Islet precursor cell (in vitro differentiated cells): ENCODE measurements at places on chromosomes 12 and 14.

DNA sequence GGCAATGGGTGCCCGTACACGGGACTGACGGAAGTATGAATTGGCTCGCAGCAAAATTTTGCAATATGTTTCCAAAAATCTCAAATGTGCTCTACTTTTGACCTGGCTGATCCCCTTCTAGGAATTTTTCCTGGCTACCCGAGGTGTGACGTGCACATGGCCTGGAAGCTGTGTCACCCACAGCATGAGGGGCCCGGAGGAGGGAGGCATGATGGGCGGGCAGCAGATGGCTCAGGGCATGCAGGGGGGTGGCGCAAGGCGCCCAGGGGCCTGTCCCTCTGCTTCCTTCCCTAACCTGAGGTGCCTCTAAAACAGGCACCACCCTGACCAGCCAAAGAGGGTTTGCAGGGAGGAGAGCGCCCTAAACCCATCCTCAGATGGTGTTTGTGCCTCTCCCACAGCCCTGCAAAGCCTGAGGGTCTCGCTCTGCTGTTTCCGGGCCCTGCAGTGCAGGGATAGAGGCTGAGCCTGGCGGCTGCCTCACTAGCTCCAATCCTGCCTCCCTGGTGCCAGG lies 6.7 kb downstream of the GPR132 start:
- no peak for DNase-seq

DNA sequence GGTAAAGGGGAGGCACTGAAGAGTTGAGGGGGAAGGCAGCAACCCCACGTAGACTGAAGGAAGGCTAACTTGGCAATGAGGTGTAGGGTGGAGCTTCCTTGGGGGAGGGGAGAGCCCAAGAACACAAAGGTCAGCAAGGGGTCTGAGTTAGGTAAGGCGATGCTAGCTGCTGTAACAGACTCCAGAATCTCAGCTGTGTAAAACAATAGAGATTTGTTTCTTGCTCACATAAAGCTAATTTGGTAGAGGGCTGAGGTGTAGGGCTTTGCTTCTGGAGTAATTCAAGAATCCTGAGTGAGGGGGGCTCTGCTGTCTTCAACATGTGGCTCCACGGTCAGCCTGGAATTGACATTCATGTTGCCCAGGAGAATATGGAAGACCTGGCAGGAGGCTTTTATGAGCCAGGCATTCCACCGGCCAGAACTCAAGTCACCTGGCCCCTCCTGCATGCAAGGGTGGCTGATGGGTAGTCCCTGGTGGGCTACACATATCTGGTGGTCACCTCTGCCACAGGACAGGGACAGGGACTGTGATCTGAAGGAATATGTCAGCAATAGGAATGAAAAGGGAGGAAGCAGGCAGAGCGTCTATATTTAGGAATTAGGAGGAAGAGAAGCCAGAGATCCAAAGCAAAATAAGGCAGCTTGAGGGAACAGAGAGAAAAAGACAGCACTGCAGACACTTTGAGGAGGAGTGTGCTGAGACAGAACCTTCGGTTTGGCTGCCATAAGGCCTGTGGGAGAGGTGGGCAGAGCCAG lies 153.7 kb downstream of the ZFP36L1 start:
- peak; percentile 43 for DNase-seq

DNA sequence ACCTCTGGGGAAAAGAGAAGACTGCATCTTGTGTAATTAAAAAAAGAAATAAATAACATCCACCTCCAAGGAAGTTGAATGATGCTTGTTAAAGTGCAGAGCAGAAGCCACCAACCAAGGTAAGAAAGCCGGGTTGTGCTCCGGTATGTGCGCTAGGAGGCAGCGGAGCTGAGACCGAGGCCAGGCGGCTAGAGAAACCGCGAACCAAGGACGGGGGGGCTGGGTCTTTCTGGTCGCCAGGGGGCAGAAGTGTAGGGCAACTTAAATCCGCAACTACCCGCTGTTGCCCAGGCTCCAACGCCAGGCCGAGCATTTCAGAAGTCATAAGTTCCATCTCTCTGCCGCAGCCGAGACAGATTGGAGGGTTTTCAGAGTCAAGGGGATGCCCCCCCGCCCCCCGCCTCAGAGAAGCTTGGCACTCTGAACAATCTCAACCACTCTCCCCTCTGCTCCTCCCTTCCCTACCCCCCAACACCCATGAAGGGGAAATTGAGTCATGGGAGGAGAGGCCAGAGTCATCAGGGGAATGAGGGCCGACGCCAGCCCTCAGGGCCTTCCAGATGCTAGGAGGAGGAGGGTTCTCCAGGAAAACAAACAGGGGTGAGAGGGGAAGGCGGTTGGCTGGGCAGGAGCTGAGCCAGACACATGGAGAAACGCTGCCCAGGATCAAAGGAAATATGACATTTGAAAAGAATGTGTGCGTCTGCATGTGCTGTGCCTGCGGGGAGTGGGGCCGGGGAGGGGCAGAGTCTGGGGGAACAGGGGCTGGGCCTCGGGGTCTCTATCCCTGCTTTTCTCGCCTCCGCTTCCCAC lies 2.2 kb upstream of the NFATC4 start:
- DNase-seq, result peak; percentile 96

GRCh38 chr14:93105362-93105761 lies 10.4 kb downstream of the ITPK1 start:
- peak; percentile 74 for DNase-seq

GRCh38 chr12:128459067-128459466 lies 192.1 kb downstream of the TMEM132C start:
- no peak for DNase-seq

GRCh38 chr12:124706363-124706762 lies 139.0 kb upstream of the NCOR2 start:
- DNase-seq, result no peak

- no peak for DNase-seq
Observed at GRCh38 chr12:49292729-49293055, 2.3 kb upstream of the PRPH start.

GRCh38 chr14:68088451-68088854 lies 268.9 kb downstream of the RAD51B start:
- peak; percentile 55 for DNase-seq

DNA sequence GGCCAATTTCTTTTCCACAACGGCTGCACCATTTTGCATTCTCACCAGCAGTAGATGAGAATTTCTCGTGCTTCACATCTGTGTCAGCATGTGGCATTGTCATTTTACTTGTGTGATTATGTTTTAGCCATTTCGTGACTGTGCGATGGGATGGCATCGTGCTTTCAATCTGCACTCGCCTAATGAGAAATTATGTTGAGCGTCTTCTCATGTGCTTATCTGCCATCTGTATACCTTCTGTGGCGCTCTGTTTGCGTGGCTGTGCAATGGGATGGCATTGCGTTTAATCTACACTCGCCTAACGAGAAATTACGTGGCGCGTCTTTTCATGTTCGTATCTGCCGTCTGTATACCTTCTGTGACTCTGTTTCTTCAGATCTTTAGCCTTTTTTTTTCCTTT lies 14.9 kb upstream of the GPR132 start:
- no peak for DNase-seq

- DNase-seq, result no peak
Observed at GRCh38 chr12:47698055-47698454, 7.8 kb downstream of the RPAP3 start.

GRCh38 chr14:80973931-80974641 lies 18.7 kb downstream of the TSHR start:
- no peak for DNase-seq

DNA sequence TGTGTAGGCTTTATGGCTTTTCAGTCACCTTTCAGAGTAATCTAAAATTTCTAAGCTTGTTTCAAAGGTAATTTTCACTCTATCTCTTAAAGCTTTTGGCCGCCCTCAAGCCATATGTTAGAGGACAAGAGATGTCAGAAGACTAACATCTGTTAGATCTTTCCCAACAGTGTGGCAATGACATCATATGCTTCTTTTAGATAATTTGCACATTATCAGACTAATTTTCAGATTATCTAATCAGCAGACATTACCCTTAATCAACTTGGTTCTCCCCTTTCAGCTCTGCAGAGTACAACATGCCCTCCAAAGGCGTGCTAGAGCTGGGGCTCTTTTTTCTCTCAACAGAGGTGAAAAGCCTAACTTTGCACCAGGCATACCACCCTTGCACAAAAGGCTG lies 207.1 kb downstream of the DPF3 start:
- DNase-seq, result no peak

DNA sequence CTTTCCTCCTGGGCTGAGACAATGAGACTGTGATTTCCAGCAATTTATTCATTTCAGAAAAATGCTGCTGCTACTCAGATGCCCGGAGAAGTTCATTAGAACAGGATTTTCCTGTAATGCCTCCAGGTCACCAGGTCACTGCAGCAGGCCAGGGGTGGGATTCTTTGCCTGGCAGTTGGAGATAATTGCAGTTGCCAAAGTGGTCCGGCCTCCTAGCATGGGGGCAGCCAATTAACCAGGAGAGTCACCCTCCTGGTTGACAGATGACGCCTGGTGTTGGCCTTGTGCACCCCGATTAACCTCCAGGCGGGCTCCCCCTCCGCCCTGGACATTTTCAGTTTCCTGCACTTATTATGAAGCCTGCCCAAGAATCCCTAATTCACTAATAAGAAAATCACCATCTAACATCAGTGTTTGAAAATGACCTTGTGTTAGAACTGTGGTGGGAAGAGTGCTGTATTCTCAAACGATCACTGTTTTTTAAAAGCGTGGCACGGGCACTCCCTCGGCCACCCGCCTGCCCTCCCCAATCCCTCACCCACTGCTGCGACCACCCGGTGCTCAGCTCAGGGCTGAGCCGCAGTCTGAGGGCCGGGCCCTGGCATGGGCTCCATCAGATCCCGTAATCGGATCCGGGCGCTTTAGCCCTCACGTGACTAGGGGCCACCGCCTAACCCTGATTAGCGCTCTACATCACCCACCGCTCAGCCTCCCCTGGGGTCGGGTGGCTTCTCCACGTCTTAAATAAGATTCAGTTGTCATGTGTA lies 12.9 kb downstream of the RIMBP2 start:
- peak; percentile 66 for DNase-seq

DNA sequence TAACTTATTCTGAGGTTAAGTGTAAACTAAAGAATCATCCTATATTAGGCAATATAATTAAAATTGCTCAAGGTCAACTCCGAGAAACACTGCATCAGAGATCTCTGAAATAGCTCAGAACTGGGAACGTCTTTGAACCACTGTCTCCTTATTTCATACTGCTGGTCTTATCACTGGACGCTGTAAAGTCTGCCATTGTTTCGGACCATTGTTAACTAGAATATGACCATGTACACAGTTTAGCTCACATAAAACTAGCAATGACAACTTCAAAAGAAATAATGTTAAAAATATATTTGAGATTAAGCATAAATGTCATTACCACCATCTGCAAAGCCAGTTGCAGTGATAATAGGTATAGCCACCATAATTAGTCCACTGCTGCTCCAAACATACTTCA lies 2.9 kb downstream of the ABCD2 start:
- no peak for DNase-seq

DNA sequence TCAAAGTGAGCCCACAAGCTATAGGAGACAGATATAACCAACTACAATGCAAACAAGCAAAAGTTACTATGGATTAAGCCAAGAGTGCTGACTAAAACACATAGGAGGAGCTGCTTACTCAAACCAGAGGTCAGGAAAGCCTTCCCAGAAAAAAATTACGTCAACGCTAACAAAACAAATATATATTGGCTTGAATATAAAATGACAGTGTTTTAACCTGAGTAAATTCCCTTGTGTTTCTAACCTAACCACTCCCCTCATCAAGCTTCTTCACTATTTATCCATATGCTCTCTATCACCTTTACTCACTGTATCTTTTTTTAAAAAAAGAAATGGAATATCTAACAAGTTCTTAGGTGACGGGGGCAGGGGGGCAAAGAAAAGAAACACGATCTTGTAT lies 115.9 kb downstream of the MED13L start:
- no peak for DNase-seq

DNA sequence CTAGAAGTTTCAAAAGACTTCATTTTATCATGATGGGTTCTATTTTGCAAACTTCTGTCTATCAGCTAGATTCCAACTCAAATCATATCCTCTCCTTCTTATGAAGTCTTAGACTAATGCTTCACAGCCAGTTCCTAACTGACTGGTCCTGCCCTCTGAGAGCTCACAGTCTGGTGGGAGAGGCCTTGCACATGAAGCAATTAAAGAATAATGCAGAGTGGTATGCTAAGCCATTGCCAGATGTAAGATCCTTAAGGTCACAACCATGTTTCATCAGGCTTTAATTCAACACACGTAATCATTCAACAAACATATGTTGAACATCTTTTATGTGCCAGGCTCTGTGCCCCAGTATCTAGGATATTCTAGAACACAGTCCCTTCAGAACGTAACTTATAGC lies 125.8 kb upstream of the TMPO start:
- DNase-seq, result no peak

DNA sequence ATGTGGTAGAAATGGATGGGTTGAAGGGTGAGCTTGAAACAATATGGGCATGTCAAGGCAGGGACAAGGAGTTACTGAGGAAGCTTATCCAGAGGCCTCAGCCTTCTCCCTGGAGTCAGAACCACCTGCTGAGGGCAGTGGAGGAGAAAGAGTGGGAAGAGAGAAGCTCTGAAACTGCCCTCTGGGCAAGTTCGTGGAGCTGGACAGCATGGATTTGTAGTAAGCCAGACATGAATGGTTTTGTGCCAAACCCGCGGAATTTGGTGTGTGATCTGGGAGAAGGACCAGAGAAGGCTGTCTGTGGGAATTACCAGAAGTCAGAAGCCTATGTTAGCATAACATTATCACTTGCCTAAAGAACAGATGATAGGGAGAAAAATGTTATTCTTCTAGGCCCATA lies 164.8 kb downstream of the SLC41A2 start:
- peak; percentile 62 for DNase-seq

GRCh38 chr12:106139422-106140171 lies 843 bp upstream of the NUAK1 start:
- DNase-seq, result peak; percentile 95

- peak; percentile 73 for DNase-seq
Observed at GRCh38 chr12:4771960-4772566, 51.9 kb downstream of the GALNT8 start.

GRCh38 chr14:65045709-65046108 lies 56.6 kb downstream of the MAX start:
- no peak for DNase-seq

GRCh38 chr14:91681893-91682563 lies 49.9 kb downstream of the CATSPERB start:
- no peak for DNase-seq

DNA sequence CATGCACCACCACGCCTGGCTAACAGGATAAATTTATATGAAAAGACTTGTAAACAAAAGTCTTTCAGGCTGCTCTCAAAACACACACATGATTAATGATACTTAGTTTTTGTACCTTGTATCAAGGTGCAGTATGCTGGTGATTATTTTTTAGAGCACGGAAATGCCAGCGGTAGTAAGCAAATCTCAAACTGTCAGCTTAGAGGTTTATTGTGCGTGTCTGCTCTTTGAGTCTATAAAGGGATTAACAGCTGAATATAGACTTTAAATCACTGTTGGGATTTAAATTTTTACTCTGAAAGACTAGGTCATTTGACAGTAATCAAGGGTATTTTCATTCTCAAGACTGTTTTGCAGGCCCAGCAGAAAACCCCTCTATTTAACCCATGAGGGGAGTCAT lies 50.5 kb downstream of the PLEKHA5 start:
- no peak for DNase-seq

- DNase-seq, result no peak
Observed at GRCh38 chr14:79614448-79614847, 596.9 kb downstream of the DIO2 start.

- no peak for DNase-seq
Observed at GRCh38 chr12:104952816-104953215, 5.3 kb downstream of the SLC41A2 start.

- no peak for DNase-seq
Observed at GRCh38 chr12:75260316-75260715, 50.7 kb upstream of the KCNC2 start.
